ENCODE measurements at places on chromosomes 11 and 22.

GRCh38 chr11:34575261-34575660, 45.6 kb upstream of the EHF start:
- DNase-seq = no peak

- no peak for DNase-seq
Observed at GRCh38 chr11:81070948-81071347, 1630.1 kb upstream of the TENM4 start.

- peak; percentile 70 for DNase-seq
Observed at GRCh38 chr22:28864878-28865596, 18.3 kb upstream of the ZNRF3 start.

- DNase-seq = no peak
Observed at GRCh38 chr11:65291613-65292012, 23.1 kb upstream of the CDC42EP2 start.

DNA sequence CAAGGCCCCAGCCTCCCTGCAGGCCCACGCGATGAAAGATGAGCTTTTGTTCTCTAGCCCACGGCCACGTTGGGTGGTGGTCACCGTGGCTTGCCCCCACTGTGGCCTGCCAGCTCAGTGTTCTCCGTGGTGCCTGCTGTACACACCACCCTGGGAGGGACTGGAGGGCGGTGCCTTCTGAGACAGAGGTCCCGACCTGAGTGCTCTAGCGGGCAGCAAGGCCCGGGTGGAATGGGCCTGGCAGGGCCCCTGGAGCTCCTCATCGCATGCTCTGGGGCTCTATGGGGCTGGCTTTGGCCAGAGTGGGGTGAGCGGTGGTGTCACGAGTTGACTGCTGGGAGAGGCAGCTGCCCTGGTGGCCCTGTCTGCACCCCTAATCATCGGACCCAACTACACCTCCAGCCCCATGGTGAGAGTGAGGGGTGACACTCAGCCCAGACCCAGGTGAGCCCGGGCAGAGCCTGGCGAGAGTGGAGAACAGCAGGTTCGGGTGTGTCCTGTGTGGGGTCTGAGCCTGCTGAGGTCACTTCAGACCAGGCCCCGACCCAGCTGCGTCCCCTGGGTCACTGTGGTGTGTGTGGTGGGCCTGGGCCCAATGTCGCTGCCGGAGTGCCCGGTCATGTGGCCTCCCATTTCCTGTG, 541.9 kb downstream of the TBC1D22A start:
- no peak for DNase-seq

GRCh38 chr11:85845124-85845631, 10.0 kb upstream of the CCDC83 start:
- DNase-seq = no peak

DNA sequence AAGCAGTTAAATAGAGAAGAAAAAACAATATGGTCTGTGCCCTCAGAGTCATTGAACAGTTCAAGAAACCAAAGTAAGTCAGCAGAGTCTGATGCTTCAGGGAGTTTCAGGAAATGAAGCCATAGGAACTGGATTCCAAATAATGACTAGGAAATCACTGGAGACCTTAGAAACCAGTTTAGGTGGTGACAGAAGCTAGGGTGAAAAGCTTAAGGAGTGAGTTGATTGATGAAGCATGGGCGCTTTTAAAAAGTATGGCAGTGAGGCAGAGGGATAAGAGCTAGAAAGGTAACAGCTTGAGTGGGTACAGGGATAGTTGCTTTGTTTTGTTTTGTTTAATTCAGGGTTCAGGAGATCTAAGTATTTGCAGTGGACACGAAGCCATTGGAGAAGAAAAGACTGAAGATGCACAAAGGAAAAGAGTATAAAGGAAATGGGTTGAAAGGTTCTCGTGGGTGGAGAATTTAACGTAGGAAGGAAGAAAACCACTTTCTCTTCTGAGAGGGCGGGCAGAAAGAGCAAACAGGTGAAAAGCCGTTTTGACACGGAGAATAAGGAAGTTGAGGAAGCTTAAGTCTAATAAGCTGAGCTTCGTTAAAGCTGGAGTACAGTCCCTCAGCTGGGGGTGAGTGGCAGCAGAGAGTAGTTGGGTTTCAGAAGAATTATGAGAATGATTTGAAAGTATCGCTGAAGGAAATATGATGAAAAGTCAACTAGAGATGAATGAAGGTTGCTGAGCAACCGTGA, 14.8 kb downstream of the SGSM3 start:
- DNase-seq = no peak

DNA sequence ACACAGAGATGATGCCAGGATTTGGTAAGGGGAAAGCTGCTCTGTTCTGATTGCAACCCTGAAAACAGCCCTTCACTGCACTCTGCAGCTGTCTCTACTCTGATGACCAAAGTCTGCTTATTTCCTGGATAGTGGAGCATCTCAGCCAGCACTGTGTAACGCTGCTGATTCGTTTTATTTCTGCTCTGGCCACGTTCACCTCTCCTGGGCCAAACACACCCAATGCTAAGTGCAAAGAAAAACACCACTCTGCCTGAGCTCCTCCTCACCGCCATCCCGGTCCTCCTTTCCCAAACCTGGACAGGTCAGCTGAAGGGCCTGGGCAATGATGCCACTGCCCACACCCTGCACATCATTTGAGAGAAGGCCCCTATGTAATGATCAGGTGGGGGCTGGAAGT, 529.3 kb upstream of the B3GAT1 start:
- DNase-seq = no peak

DNA sequence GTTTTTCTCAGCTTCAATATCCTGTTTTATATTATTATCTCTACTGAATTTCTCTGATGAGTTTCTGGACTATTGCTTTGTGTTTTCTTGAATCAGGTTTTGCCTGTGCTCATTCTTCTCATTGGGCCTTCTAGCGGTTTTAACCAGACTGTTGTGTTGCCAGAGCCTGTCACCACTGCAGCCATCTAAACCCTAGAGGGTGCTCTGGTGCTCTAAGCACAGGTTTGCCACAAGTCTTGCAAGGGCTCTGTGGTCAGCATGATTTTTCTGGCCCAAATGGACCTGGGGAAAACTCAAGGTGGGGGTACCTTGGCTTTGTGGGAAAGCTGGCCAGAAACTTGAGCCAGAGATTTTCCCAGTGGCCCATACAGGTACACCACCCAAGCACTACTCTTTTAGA, 52.4 kb upstream of the TYR start:
- no peak for DNase-seq

DNA sequence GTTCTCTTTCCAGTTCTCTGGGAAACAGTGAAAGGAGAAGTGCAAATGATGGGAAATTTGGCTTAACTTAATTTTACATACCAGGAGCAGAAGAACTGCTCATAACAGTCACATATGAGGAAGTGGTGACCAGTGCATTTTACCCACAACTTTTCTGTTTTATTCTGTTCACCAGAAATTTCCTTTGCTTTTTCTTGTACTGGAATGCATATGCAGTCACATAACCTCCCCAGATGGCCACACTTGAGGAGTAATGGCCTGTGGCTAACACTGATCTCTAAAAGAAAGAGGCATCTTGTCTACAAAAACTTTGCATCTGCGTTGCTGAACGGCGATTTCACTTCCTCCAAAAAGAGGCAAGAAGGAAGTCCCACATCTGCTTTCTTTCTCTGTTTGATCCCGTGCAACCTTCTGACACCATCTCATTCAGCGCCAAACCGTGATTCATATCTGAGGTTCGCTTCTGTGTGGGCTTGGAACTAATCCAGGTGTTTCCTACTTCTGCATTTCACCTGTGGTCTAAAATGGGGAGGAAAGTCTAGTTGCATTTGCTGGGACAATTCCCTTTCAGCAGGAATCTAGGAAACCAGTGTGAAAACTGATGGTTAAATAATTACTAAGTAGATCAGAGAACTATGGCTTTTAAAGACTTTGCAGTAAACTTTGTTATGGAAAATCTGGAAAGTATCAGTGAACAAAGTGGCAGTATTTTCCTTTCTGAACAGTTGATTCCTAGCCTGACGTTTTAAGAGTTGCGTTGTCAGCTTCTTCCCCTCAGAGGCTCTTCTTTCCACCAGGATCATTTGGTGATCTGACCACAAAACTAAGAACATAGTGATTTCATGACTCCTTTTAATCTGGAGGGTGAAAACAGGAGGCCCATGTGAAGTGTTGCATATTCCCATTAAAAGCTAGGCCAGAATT, 4.2 kb upstream of the MPEG1 start:
- DNase-seq = no peak

DNA sequence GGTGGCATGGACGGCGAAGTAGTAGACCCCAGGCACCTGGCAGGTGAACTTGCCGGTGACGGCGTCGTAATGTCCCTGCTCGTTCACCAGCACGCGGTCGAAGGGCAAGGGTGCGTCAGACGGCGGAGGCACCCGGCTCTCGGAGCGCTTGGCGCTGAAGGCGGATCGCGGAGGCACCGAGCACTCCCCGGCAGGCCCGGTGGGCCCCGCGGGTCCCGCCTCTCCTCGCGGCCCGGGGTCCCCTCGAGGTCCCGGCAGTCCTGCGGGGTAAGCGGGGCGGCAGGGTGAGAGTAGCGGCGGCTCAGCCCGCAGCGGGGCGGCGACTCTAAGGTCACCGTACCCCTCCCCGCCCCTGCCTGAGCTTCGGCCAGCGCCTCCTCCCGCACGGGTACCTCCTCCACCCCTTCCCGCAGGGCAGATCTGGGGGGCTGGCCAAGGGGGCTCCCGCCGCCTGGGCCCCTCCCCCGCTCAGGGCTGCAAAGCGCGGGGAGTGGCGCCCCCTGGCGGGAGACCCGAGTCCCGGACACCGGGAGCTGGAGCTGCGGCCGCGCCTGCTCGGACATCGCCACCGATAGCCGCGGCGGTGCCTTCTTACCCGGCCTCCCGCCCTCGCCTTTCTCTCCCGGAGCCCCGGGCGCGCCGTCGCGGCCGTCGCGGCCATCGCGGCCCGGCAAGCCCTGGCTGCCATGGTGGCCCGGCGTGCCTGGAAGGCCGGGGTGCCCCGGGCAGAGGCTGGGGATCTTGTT, 921 bp downstream of the C1QTNF5 start:
- peak; percentile 88 for DNase-seq

- no peak for DNase-seq
Observed at GRCh38 chr22:30970356-30970746, 1.3 kb downstream of the TUG1 start.

DNA sequence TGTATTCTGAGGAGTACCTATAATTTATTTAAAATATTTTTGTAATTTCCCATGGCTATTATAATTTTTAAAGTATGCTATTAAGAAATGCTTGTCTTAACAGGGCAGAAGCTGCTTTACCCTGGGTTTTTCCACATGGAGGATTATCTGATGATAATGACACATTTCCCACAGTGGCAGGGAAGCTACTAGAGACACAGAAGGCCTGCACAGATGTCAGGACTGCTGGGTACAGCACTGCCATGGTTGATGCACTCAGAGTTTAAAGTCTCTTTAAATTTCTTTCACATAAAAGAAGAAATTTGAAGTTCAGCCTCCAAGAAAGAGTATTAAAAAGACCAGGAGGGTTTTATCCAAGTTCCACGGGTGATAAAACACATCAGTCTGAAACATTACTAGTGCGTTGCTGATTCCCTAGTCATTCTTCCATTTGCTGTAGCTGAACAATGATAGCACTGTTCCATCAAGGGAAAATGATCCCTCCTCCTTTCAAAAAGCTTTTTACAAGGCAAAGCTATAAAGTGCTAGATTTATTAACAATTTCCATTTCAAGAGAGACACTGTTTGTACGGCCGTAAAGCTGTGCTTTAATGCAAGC, 363.0 kb downstream of the CNTN5 start:
- no peak for DNase-seq

DNA sequence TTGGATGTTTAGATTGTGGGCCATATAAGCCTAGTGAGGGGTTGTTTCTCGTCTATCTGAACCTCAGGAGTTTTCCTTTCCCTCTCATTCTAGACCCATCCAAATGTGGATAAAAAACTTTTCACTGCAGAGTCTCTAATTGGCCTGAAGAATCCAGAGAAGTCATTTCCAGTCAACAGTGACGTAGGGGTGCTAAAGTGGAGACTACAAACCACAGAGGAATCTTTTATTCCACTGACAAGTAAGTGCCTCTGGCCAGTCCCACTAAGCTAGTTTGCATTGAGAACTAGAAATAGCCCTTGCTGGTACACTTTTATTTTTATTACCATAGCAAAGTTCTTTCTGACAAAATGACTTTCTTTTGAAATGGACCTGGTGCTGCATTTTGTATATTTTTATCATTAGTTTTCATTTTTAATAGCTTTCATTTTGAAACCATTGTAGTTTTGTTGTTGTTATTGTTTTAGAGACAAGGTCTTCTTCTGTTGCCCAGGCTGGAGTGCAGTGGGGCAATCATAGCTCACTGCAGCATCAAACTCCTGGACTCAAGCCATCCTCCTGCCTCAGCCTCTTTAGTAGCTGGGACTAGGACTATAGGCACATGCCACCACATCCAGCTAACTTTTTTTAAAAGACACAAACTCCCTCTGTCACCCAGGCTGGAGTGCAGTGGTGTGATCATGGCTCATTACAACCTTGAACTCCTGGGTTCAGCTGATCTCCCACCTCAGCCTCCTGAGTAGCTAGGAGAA, 14.6 kb upstream of the PHLDB1 start:
- DNase-seq = no peak

DNA sequence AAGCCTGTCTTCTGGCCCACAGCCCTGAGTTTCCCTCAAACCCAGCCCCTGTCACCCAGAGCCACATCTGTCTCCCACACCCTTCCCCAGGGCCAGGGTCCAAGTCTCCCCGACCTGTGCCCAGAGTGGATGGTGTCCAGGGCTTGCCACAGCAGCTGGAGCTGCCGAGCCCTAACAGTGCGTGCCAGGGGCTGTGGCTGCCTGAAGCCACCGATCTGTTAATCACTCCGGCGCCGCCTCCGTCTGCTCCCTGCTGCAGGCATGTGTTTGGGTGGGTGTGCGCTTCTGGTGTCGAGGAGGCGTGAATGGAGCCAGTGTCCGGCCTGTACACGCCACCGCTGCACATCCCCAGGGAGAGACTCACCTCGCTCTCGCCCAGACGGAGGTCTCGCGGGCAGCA, 26.1 kb downstream of the SHISAL1 start:
- DNase-seq = no peak

GRCh38 chr11:10622957-10623791, 54.7 kb upstream of the LYVE1 start:
- DNase-seq = no peak

GRCh38 chr11:10473371-10473770, 18.3 kb downstream of the AMPD3 start:
- no peak for DNase-seq

DNA sequence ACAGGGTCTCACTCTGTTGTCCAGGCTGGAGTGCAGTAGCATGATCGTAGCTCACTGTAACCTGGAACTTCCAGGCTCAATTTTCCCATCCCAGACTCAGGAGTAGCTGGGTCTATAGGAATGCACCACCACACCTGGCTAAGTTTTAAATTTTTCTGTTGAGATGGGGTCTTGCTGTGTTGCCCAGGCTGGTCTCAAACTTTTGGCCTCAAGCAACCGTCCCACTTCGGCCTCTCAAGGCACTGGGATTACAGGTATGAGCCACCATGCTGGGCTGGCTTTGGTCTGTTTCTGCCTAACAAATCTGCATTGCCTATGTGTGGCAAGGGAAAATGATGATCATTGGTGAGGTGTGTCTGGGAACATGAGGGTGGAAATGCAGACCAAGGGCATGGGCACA, 59.3 kb upstream of the CLMP start:
- DNase-seq = no peak

DNA sequence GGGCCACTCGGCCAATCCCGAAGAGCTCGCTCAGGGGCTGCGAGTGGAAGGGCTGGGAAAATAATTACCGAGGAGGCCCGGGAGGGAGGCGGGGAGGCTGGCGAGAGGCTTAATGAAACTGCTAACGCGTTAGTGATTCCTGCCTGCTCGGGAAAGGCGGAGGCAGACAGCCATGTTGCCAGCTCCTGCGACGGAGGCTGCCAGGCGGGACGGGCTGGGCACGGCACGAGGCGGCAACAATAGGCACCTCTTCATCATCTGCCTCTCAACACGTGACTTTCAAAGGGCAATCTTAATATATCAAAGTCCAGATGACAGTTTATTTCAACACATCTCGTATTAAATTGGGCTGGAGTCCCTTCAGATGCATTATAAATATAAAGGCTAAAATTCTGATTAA, 68.0 kb upstream of the TCF20 start:
- no peak for DNase-seq
